Nephron progenitor cell (in vitro differentiated cells): ENCODE measurements at places on chromosomes 4 and X.

GRCh38 chrX:45818913-45819312 lies 618.2 kb upstream of the DIPK2B start:
- peaks cover 65% of the 10 kb centered on the region for H3K36me3 ChIP-seq
- no peaks in the 10 kb centered on the region for H3K4me1 ChIP-seq
- H3K4me3 ChIP-seq, result no peak overlapping the region
- H3K27me3 ChIP-seq, result no peaks in the 10 kb centered on the region

DNA sequence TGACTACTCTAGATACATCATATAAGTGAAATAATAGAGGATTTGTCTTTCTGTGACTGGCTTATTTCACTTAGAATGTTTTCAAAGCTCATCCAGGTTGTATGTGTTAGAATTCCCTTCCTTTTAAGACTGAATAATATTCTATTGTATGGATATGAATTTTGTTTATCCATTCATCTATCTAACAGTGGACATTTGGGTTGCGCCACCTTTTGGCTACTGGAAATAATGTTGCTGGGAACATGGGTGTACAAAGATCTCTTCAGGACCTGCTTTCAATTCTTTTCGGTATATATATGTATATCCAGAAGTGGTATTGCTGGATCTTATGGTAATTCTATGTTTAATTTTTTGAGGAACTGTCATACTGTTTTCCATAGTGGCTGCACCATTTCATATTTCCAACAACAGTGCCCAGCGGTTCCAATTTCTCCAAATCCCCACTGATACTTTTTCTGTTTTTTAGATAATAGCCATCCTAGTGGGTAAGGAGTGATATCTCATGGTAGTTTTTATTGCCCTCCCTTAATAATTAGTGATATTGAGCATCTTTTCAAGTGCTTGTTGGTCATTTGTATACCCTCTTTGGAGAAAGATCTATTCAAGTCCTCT lies 3.4 kb upstream of the SCD5 start:
- H3K4me1 ChIP-seq, result peaks cover 14% of the 10 kb centered on the region
- no peak overlapping the region for H3K4me3 ChIP-seq
- H3K27me3 ChIP-seq, result peaks cover 7% of the 10 kb centered on the region
- no peak overlapping the region for H3K27ac ChIP-seq

GRCh38 chr4:40225497-40225896 lies 28.7 kb downstream of the RHOH start:
- DNase-seq, result no peak
- peak overlapping the region; percentile 25 for H3K27ac ChIP-seq
- no peak overlapping the region for H3K4me3 ChIP-seq
- no peaks in the 10 kb centered on the region for H3K4me1 ChIP-seq

DNA sequence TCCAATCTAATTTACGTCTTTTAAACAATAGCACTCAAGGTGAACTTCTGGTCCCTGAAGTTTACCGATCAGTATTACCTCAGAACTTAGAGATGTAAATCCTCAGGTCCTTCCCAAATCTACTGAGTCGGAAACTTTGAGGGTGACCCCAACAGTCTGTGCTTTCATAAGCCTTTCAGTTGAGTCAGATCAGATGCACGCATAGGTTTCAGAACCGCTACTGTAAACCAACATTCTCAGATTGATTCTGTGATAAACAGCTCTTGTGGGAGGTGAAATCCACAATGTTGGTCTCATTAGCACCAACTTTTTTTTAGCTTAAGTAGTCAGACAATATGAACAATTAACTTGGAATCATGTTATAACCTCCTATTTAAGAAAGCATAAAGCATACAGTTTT lies 86.0 kb downstream of the WWC2 start:
- H3K36me3 ChIP-seq, result peaks cover 35% of the 10 kb centered on the region
- peaks cover 47% of the 10 kb centered on the region for H3K4me1 ChIP-seq
- no peaks in the 10 kb centered on the region for H3K27me3 ChIP-seq
- no peak overlapping the region for H3K4me3 ChIP-seq
- H3K27ac ChIP-seq, result no peak overlapping the region

DNA sequence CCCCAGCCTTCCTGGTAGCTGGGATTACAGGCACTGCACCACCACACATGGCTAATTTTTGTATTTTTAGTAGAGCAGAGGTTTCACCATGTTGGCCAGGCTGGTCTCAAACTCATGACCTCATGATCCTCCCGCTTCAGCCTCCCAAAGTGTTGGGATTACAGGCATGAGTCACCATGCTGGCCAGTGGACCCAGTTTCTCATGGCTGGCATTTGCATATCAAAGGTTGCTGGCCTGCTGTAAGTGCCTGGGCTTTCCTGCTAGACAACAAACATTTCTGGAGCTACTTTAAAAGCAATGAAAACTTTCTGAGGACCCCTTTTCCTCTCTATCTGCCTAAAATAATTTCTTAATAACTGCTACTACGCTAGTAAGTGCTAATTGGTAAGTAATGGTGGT lies 228.2 kb downstream of the PCDH10 start:
- H3K4me3 ChIP-seq, result no peak overlapping the region
- no peak for DNase-seq
- no peaks in the 10 kb centered on the region for H3K36me3 ChIP-seq

- DNase-seq, result no peak
- peaks cover 12% of the 10 kb centered on the region for H3K4me1 ChIP-seq
- H3K27me3 ChIP-seq, result no peaks in the 10 kb centered on the region
These were observed 23.1 kb downstream of the CORIN start for GRCh38 chr4:47814618-47815295.

- H3K4me3 ChIP-seq, result peak overlapping the region; percentile 83
- H3K4me1 ChIP-seq, result peaks cover 44% of the 10 kb centered on the region
- H3K27ac ChIP-seq, result no peak overlapping the region
- peak; percentile 47 for DNase-seq
These were observed 442 bp upstream of the MCUB start for GRCh38 chr4:109559625-109559982.

DNA sequence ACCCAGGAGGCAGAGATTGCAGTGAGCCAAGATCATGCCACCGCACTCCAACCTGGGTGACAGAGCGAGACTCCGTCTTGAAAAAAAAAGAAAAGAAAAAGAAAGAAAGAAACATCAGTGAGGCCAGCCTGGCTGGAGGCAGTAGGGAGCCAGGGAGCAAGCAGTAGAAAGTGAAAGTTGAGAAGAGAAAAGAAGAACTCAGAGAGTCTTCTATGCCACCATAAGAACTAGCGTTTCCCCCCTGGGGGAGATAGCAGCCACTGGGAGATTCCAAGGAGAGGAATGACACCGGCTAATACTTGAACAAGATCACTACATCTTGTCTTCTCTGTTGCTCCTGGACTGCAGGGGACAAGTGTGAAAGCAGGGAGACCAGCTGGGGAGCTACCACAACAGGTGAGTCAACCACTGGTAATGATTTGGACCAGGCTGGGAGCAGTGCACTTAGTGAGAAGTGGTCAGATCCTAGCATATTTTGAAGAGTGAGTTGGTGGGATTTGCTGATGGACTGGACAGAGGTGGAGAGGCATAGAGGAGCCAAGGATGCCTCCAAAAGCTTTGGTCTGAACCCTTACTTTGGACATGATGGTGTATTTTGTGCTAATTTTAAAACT lies 33.4 kb downstream of the SLC2A9 start:
- H3K4me3 ChIP-seq, result no peak overlapping the region
- H3K36me3 ChIP-seq, result no peaks in the 10 kb centered on the region
- H3K27ac ChIP-seq, result no peak overlapping the region
- H3K4me1 ChIP-seq, result no peaks in the 10 kb centered on the region
- peaks cover 17% of the 10 kb centered on the region for H3K27me3 ChIP-seq
- DNase-seq, result no peak

DNA sequence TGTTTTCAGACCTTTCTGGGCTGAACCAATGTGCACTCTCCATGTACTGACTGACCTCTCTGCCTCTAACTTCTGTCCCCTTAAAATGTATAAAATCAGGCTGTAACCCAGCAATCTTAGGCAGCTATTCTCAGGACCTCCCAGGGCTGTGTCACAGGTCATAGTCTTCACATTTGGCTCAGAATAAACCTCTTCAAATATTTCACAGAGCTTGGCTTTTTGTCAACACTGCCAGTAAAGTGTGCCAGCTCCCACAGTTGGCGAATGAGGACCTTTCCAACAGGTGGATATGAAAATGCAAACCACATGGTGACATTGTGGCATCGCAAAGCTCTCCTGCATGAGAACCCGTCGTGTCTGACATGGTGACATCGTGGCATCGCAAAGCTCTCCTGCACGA lies 76.4 kb downstream of the ACOX3 start:
- H3K4me1 ChIP-seq, result peaks cover 15% of the 10 kb centered on the region
- H3K36me3 ChIP-seq, result peaks cover 15% of the 10 kb centered on the region
- H3K27ac ChIP-seq, result no peak overlapping the region
- H3K4me3 ChIP-seq, result no peak overlapping the region
- H3K27me3 ChIP-seq, result no peaks in the 10 kb centered on the region

GRCh38 chr4:109232681-109233080 lies 69.8 kb downstream of the COL25A1 start:
- no peak overlapping the region for H3K4me3 ChIP-seq
- H3K36me3 ChIP-seq, result peaks cover 3% of the 10 kb centered on the region
- H3K27me3 ChIP-seq, result no peaks in the 10 kb centered on the region
- no peak overlapping the region for H3K27ac ChIP-seq
- DNase-seq, result no peak
